ENCODE measurements at places on chromosomes 11 and 22.

GRCh38 chr11:85989746-85990145 is 79.1 kb downstream of the PICALM start:
- no peak for DNase-seq

GRCh38 chr11:16843294-16843693 is 104.8 kb downstream of the C11orf58 start:
- DNase-seq = no peak

GRCh38 chr11:132448334-132448995 is 1078.0 kb downstream of the NTM start:
- no peak for DNase-seq

- DNase-seq = no peak
Observed at GRCh38 chr11:131633921-131634715, 263.7 kb downstream of the NTM start.

DNA sequence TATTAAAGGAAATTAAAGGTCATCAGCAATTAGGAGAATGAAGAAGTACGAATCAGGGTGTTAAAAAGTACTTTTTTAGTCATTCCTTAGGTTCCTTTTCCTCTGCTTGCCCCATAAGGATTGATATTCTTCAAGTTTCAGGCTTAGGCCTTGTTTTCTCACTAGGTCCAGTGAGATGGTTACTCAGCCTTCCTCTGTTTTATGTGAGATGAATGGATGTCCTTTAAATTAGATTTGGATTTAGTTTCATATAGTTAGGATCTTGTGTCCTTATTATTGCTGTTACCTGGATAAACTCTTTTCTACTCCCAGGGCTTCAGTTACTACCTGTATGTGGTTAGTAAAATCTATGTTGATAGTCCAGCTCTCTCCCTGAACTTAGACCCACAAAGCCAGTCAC is 29.2 kb downstream of the FAR1 start:
- no peak for DNase-seq

- DNase-seq = peak; percentile 50
Observed at GRCh38 chr11:7571640-7572000, 57.8 kb downstream of the PPFIBP2 start.

Measured in KBM-7 (cell line).